Activated CD4-positive, CD25-positive, alpha-beta regulatory T cell (primary cell): ENCODE measurements at places on chromosomes 13 and 19.

- DNase-seq = no peak
Measured at GRCh38 chr13:49296659-49297058, 48.9 kb downstream of the CDADC1 start.

DNA sequence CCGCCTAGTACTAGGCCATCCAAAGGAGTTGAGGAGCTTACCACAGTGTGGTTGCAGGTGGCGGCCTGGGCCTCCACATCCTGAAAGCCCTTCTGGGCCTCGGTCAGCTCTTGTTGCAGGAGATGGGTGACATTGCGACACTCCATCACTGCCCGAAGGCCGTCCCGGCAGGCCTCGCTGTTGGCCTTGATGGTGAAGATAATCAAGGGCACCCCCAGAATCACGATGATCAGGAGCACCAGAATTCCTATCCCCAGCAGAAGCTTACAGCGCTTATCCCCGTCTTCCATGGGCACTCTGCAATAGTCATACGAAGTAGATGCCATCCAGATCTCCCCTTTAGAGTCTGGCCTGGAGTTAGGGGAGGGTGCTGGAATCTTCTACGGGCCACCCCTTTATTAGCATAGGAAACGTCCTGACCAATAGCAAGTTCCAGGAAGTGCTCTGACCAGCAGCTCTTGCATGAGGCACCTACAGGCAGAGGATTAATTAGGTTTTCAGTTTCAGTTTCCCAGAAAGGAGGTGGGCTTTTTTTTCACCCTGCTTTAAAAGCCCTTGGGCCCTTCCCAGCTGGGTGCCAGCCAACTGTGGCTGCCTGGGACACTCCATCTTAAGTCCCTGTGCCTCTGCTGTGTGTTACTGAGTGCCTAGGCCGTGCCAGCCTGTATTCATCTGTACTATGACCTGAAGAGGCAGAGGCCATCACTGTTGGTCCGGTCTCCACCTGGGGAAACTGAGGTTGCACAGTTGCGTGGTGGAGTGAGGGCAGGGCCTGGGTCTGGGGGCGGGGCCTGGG, at the start of gene BST2:
TSS of gene BST2 (minus strand) at position 381 of the 796 bp plus-strand sequence. CDS start at position 326, 55 bp downstream.
- peak; percentile 30 for DNase-seq

DNA sequence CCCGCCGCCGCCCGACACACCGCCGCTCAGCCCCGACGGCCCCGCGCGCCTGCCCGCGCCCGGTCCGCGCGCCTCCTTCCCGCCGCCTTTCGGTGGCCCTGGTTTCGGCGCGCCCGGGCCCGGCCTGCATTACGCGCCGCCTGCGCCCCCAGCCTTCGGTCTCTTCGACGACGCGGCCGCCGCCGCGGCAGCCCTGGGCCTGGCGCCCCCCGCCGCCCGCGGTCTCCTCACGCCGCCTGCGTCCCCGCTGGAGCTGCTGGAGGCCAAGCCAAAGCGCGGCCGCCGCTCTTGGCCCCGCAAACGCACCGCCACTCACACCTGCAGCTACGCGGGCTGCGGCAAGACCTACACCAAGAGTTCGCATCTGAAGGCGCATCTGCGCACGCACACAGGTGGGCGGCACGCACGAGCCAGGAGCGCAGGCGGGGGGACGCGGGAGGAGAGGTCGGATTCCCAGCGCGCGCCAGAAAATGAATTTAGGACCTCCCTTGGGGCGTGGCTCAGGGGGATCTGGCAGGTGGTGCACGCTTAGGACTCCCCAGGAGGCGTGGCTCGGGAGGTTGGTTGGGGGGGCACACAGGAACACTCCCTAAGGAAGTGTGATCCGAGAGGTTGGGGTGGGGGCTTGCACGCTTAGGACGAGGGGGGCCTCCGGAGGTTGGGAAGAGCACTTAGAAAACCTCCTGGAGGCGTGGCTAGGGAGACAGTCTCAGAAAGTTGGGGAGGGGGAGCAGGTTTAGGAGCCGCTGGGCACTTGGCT, 1.2 kb downstream of the KLF2 start:
- DNase-seq = peak; percentile 44

DNA sequence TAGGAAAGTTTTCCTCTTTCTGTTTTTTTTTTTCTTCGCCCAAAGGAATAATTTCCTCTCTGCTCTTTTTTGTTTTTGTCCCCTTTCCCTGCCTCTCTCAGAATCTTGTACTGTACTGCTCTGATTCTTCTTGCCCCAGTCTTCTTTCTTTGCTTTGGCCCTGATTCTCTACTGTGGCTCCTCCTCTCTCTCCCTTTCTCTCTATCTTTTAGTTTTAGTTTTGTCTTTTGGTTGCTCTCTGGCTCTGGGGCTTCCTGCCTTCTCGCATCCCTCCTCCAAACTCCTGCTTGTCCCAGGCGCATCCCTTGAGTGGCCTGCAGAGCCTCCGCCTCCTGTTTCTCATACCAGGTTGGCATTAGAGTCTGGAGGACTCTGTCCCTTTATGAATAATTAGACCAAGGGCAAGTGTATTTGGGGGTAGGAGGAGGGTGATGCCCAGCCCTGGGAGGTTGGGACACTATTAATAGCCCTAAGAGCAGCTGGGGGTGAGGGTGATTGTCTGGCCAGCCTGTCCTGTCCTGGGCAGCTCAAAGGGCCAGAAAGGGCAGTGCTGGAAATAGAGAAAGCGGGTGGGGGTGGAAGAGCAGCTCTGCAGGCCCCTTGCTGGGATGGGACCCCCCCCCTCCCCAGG, 39.1 kb downstream of the LYL1 start:
- DNase-seq = no peak

- DNase-seq = no peak
Measured at GRCh38 chr13:114194853-114195252, 15.8 kb downstream of the CFAP97D2 start.

DNA sequence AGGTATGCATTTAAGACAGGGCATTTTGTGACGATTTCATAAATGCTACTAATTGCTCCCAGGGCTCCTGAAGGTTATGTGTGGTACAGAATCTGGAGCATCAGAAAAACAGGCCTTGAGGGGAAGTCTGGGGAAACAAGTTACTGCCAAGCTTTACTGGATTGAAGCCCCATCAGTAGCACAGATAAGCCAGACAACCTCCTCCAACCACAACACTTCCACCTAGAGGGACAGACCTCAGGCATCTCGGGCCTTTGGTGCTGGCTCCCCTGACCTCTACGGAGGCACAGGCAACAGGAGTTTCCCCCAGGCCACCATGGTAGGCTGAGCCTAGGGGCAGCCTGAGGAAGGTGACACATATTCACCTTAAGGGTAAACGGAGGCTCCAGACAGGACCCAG, 54.1 kb downstream of the ABCC4 start:
- no peak for DNase-seq

- DNase-seq = no peak
Measured at GRCh38 chr13:73844986-73845385, 289.2 kb downstream of the KLF12 start.

DNA sequence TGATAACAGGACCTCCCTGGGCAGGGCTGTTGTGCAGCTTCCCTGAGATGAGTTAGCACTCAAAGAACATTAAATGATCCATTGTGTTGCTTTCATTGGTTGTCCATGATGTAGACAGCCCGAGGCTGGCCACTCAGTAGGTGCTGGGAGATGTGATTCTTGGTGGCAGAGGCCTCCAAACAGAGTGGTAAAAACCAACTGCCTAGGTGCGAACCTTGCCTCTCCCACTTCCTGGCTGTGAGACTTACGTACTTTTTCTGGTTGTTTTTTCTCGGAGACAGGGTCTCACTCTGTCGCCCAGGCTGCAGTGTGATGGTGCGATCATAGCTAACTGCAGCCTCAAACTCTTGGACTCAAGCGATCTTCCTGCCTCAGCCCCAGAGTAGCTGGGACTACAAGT, 6.2 kb downstream of the SARS2 start:
- DNase-seq = no peak

DNA sequence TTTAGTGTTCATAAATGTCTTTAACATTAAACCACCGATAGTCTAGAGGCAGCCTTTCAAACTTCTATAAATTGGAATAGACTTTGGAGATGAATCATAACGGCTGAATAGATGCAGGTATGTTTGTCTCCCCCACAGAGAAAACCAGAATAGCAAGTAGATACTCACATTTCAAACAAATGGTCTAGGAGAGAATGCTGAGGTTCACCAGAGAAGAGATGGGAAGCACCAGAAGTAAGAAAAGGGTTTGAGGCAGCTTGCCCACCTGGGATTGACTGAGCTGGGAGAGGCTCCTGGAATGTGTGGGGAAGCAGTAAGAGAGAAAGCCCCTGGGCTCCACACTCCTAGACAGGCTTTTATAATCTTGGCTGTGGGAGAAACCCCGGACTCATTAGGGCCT, 6.4 kb downstream of the IGFL3 start:
- DNase-seq = no peak

GRCh38 chr19:44772959-44773358, 4.7 kb upstream of the CBLC start:
- no peak for DNase-seq

- no peak for DNase-seq
Measured at GRCh38 chr13:109672545-109672944, 113.8 kb downstream of the IRS2 start.

GRCh38 chr19:34067861-34068271, 104.4 kb upstream of the LSM14A start:
- DNase-seq = no peak

- DNase-seq = no peak
Measured at GRCh38 chr13:33773790-33774462, 44.0 kb upstream of the RFC3 start.

GRCh38 chr13:57829496-57829895, 198.0 kb downstream of the PCDH17 start:
- DNase-seq = no peak

DNA sequence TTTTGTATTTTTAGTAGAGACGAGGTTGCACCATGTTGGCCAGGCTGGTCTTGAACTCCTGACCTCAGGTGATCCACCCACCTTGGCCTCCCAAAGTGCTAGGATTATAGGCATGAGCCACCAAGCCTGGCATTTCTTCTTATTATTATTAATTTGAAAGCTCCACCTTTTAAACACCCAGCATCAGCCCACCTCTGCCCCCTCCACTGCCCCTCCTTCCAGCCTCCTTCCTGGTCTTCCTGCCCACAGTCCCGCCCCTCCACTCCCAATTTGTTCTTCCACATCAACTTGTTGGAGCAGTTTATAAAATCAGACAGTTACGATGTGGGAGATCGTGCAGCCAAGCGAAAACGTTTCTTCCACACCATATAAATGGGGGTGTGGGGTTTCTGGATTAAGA, 7.8 kb upstream of the CLIP3 start:
- no peak for DNase-seq

- no peak for DNase-seq
Measured at GRCh38 chr13:84917252-84917878, 881.9 kb downstream of the SLITRK6 start.

- no peak for DNase-seq
Measured at GRCh38 chr19:56856822-56857221, 16.3 kb upstream of the PEG3 start.

DNA sequence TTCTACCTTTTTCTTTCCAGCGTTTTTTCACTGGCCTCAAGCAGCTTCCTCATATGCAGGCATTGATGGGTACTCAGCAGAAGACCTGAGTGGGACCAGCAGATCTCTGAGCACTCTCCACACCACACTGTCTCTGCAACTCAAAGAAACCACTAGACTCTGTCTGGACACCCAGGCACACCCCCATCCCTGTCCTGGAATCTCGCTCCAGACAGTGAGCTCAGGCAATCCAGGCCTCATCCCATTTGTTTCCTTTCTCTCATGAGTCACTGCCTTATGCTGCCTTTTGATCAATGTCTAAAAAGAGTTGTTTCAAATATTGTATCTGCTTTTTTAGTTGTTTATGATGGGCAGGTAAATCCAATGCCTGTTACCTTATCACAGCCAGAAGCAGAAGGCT, 19.7 kb upstream of the POP4 start:
- DNase-seq = no peak

GRCh38 chr19:18109733-18110608, 12.4 kb downstream of the MAST3 start:
- peak; percentile 19 for DNase-seq

DNA sequence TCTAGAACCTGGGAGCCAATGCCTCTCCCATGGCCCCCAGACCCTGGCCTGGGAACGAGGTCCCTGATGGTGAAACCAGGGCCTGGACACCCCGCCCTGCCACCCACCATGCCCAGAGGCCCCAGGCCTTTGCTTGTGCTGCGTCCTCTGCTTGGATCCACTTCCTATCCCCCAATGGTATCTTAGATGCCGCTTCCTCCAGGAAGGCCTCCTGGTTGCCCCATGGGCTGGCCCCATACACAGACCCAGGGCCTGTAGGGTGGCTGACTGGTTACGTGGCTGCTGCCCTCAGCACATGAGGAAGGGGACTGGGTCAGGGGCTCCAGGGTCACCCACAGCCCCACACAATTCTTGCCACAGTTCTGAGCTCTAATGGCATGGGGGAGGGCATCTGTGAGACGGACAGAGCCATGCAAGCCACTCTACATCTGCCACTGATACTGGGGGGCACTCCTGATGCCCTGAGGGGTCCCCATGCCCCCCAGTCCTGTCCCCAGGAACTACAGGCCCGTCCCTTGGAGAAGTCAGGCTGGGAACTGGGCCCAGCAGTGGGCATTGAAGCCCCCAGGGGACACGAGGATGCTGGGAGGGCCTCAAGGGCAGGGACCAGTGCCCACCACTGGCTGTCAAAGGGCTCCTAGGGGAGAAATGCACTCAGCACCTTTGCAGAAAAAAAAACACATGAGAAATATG, 5.0 kb downstream of the RPL36 start:
- DNase-seq = no peak

DNA sequence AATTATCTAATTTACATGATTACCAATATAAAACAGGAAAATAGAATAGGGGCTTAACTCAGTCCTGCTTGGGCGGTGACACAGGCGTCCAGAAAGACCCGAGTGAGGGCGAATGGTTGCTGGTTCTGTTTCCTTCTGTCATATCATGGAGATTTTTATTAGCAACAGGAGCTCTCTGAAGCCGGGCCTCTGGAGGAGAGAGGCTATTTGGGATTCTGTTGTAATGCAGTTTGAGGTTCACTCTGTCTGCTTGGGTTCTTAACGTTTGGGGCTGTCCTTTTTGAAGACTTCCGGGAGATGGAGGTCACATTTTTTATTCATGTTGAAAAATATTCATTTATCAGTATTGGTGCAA, 115.7 kb upstream of the ZNF536 start:
- no peak for DNase-seq

- no peak for DNase-seq
Measured at GRCh38 chr13:103703246-103703645, 637.0 kb upstream of the SLC10A2 start.

DNA sequence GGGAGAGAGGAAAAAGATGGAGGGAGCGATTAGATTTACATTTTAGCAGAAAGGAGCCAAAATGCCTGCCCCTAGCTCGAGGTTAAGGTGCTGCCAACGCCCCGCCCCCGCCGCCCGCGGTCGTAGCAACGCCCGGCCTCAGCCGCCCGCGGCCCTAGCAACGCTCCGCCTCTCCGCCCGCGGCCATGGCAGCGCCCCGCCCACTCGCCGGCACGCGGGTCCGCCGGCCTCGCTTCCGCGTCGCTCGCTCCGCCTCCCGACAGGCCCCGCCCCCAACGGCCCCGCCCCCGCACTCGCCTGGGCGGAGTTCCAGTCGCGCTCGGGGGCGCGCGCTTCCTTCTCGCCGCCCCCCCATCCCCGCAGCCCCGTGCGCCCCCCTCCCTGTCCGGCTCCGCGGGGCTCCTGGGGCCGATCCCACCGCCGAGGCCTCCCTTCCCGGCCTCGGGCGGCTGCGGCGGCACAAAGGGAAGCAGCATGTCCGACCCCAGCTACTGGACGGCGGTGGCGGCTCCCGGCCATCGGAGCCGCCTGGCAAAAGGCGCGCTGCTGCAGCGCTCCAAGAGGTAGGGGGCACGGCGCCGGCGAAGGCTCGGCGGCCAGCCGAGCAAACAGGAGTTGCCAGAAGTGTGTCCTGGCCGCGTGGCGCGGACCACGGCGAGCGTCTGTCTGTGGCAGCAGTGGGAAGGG, 20.3 kb downstream of the MAST3 start:
- DNase-seq = peak; percentile 94
